ENCODE measurements at places on chromosomes 16 and 17. TPM values are rescaled to one million over a fixed set of nuclear protein-coding genes. Genes with fewer than 3 reads are reported as not detected.

The ATP1B2 gene
- total RNA-seq: 0.33 TPM

The ATXN7L3 gene
- total RNA-seq: 33.6 TPM

The MSLN gene
- total RNA-seq: not detected

The DPH1 gene
- 23.1 TPM for total RNA-seq

The TEX19 gene
- not detected for total RNA-seq

The NPIPA5 gene
- total RNA-seq: 3.1 TPM

The CNTD1 gene
- total RNA-seq: 0.26 TPM

The CAMKK1 gene
- 2.5 TPM for total RNA-seq

The BPTF gene
- total RNA-seq: 22.6 TPM

The C16orf96 gene
- total RNA-seq: under 0.01 TPM

The BLMH gene
- total RNA-seq: 27.5 TPM

The KRT9 gene
- not detected for total RNA-seq

The ACE gene
- total RNA-seq: 2.5 TPM

The C17orf67 gene
- 1.7 TPM for total RNA-seq

The TNFSF13 gene
- 1.5 TPM for total RNA-seq

The LITAFD gene
- not detected for total RNA-seq

The GNG13 gene
- total RNA-seq: not detected

The CD300LD gene
- total RNA-seq: not detected

The CDH8 gene
- total RNA-seq: not detected

The HS3ST6 gene
- total RNA-seq: not detected

The TMEM98 gene
- 190 TPM for total RNA-seq

The OR3A3 gene
- not detected for total RNA-seq

The ZNF207 gene
- 55.2 TPM for total RNA-seq

The AXIN2 gene
- total RNA-seq: 1.8 TPM

The SOST gene
- not detected for total RNA-seq

The COASY gene
- total RNA-seq: 16.5 TPM

The TMEM220 gene
- 4.3 TPM for total RNA-seq

The MILR1 gene
- 4.4 TPM for total RNA-seq

The OMG gene
- 26.8 TPM for total RNA-seq

The KRTAP3-2 gene
- total RNA-seq: not detected

The CD19 gene
- under 0.01 TPM for total RNA-seq

The KRT25 gene
- total RNA-seq: not detected

The PRSS22 gene
- total RNA-seq: not detected

The CSH2 gene
- not detected for total RNA-seq
